NCI-H524 (cell line): ENCODE measurements at places on chromosomes 2 and 18.

DNA sequence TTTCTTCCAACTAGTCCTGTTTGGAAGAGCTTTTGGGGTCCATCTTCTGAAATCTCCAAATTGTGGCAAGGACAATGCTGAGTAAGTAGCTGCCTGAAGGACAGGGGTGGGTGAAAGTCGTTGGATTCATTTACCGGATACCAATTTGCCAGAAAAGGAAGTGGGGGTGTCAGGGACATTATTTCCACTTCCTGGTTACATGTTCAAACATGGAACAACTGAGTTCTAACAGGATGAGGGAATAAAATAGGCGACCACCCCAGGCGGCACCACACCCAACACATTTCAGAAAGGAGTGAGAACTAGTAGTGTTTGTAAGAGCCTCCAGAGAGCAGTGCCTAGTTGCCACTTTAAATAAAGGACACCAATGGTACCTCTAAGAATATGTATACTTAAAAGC, 158.6 kb upstream of the SERTAD2 start:
- DNase-seq, result no peak

DNA sequence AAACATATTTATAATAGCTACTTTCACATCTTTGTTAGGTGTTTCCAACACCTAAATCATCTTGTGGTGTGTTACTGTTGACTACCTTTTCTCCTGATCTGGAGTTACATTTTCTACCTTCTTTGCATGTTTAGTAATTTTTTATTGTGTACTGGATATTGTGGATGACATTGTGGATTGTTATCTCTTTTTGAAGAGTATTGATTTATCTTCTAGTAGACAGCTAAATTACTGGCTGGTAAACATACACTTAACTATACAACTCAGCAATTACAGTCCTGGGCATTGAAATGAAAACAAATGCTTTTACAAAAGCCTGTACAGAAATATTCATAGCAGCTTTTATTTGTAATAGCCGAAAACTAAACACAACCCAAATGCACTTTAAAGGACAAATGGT, 150.8 kb downstream of the PTRHD1 start:
- no peak for DNase-seq

DNA sequence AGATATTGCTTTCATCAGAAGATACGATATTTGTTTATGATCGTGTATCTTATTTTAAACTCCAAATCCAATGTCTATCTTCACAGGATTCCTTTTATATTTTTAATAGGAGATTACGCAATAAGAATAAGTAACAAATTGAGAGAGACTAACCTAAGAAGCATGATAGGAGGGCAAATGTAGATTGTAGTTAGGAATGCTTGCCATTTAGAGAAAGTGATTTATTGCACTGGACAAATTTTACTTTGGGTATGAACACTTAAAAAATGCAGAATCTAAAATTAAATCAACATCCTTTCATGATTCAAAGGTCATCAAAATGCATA, 563.4 kb upstream of the POU3F3 start:
- DNase-seq, result no peak

DNA sequence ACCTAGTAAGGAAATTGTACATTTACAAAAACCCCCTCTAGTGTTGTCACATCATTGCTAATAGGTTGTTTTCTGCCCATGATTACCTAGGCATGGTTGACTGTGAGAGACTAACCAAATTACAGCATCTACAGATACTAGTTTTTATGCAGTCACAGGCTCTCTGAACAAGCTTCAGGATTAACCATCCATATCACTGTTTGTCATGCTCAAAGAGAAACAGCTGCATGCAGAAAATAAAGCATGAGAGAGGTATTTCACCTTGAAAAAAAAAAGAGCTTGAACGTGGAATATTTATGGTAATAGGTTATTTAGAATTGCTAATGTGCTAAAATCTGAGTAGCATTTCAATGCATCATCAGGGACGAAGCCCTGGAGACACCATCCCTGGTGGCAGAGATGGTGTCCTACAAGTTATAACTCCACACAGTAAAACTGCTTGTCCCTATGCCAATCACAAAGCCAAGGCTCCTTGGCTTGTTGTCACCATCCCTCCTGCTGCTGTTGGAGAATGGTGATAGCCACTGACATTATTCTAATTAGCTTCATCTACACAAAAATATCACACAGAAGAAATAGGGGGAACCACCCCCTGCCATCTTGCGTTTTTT, 5.4 kb downstream of the NEB start:
- no peak for DNase-seq

GRCh38 chr2:102025016-102025501, 33.3 kb downstream of the IL1R2 start:
- DNase-seq, result no peak

- DNase-seq, result no peak
Measured at GRCh38 chr2:23520256-23520655, 135.3 kb downstream of the KLHL29 start.

- DNase-seq, result no peak
Measured at GRCh38 chr2:112600634-112601033, 16.2 kb downstream of the CHCHD5 start.

DNA sequence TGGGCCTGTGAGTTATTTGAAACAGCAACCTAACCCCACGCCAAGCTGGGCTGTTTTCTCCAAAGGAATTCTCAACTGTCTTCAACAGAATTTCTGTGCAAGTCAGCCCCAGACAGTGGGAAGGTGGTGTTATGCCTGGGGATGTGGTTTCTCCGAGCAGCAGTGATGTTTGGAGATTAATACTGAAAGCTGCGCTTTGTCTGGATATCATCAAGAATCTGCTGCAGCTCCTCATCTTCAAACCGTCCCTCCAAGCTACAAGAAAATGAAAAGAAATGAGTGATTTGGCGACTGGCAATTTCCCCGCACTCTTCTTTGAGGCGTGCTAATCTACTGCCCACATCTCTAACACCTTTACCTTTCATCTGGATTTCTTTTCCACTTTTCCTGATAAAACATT, 10.0 kb downstream of the POLR2D start:
- no peak for DNase-seq

DNA sequence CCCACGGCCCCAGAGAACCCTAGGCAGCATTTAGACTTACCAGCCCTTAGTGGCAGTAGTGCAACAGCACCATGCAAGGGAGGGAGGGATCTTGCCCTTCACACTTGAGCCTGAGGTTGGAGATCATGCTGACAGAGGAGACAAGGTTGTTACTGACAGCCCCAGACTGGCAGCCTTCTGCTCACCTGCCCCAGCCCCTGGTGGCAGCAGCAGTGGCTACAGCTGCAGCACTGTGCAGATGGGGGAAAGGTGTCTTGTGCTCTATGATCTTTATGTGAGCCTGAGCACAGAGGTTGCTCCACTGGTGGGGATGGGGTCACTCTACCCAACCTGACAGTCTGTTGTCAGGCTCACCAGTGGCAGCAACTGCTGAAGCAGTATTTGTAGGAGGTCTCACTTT, 501.2 kb upstream of the LRRTM4 start:
- no peak for DNase-seq

DNA sequence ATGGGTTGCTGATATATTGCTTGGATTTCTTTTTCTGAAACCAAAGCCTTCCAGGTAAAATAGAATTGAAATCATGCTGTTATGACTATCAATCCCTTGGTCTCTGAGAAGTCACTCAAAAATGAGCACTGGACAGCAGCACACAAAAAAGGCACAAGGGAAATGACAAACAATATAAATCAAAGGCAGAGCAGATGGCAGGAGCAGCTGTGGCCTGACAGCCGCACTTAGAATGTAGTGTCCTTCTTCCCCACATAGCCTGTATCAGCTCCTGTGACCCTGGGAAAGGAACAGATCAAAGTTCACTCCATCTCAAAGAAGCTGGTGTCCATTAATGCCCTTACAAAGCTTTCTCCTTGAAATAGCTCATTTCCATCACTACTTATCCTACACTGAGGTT, 326.7 kb downstream of the SUCLG1 start:
- peak; percentile 74 for DNase-seq

GRCh38 chr18:80208620-80209019, 38.7 kb downstream of the PARD6G start:
- DNase-seq, result no peak

- DNase-seq, result no peak
Measured at GRCh38 chr2:119305497-119306195, 61.0 kb downstream of the C2orf76 start.

DNA sequence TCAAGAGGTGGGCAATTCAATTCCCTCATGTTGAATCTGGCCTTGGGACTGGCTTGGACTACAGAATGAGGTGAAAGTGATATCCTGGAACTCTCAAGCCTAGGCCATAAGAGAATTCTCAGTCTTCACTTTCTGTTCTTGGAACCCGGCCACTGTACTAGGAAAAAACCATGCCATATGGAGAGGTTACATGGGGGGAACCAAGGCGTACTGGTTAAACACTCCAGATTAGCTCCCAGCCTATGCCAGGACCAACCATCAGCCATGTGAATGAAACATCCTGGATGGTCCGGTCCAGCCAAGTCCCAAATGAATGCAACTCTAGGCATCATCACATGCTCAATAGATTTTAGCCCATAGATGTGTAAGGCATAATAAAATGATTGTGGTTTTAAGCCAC, 56.4 kb downstream of the ZNF385B start:
- peak; percentile 36 for DNase-seq

DNA sequence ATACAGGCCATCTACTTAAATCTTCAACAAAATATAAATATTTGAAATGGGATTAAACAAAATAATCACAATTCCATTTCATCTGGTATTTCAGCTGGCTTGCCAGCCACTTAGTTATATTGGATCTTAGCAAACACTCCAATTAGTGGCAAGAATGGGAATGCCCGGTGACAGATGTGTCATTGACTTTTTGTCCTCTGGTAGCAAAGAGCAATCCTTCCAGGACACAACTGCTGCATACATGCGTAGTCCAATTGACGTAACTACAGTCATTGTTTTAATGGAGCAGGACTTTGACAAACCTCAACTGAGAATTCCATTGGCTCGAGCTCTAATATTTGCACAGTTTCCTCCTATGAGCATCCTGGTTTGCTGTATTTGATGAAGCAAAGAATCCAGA, 69.9 kb downstream of the RNF152 start:
- DNase-seq, result peak; percentile 14

GRCh38 chr2:96608469-96609455, 29.4 kb downstream of the KANSL3 start:
- no peak for DNase-seq

DNA sequence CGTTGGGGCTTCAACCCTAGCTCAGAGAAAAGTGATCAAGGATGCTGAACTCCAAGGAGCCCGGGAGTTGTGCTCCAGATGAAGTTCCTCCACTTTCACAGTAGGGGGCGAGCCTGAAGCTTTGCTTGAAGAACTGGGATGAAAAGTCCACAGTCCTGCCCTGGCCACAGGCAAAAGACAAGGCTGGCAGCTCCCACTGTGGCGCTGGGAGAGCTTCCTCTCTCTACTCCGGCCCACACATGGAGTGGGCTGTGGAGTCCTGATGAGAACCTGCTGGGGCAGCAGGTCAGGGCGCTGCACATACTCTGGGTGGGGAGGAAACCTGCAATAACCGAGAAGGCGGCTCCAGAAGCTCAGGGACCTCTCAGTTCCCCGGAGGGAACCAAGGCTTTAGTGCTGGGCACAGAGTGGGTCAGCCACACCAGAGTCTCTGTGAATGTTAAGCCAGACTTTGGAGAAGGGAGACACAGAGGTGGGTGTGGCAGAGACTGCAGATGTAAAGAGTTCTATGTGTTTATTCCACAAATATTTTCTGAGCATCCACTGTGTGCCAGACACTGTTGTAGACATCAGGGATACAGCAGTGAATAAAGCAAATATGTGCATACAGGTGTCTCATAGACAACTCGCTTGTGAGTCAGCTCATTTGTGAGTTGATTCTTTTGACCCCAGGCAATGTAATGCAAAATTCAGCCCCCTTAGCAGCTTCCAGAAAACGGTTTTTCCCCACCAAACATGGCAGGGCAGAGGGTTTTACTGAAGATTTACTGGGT, 48.0 kb upstream of the MRPL33 start:
- DNase-seq, result peak; percentile 68

- DNase-seq, result no peak
Measured at GRCh38 chr2:161844822-161845221, 220.6 kb downstream of the SLC4A10 start.

DNA sequence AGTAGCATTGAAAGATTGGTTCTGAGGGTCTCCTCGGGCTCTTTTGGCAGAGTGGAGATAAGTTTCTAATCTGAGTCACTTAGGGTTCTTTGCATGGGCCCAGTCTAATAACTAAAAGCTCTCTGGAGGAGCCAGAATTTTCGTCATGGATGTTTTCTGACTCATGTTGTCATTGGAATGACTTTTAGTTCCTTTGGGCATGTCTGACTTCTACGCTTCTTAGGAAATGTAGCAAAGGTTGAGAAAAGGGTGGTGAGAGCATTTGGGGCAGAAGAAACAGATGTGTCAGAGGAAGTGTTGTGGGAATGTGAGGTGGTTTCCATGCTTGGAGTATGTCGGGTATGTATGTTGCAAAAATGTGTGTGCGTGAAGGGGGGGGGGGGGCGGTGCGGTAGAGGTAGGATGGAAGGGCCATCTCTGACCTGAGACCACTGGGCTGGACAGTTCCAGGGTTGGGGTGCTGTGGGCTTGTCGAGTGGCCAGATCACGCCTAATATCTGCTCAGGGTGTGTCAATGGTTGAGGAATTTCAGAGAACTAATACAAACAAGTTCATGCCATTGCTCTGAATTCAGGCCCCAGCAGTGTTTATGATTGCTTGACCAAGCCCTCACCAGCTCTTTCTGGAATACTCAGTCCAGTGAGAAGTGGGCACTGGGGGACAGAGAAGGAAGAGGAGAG, 26.9 kb downstream of the KLHL29 start:
- DNase-seq, result no peak

GRCh38 chr2:146584316-146584715, 1260.5 kb upstream of the ACVR2A start:
- DNase-seq, result peak; percentile 36

GRCh38 chr2:105112345-105112744, 74.5 kb downstream of the MRPS9 start:
- peak; percentile 72 for DNase-seq

- no peak for DNase-seq
Measured at GRCh38 chr18:6406910-6407470, 7.7 kb downstream of the L3MBTL4 start.

- DNase-seq, result no peak
Measured at GRCh38 chr18:58373481-58373880, 255.4 kb downstream of the ALPK2 start.

GRCh38 chr2:217694291-217694690, 308.5 kb downstream of the TNS1 start:
- no peak for DNase-seq

GRCh38 chr2:24725956-24726355, 67.2 kb downstream of the PTRHD1 start:
- DNase-seq, result no peak

DNA sequence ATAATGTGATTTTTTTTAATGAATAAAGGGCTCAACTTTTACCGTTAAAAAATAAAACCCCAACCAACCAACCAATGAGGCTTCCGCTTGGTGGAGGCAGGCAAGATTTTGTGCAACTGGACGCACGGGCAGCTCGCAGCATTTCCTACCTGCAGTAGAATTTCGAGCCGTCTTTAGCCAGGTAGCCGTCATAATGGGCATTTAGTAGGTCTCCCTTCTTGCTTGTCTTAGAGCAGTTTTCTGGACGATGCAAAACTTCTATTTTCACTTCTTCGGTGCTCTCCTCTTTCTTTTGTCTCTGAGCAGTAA, 316 bp downstream of the FKBP7 start:
- DNase-seq, result no peak
